Frontal cortex (tissue), 4 donors: ENCODE measurements at places on chromosomes 11 and 22. TPM values are rescaled to one million over a fixed set of nuclear protein-coding genes. Genes with fewer than 3 reads are reported as not detected.

GRCh38 chr11:11944444-11944843 is 64.0 kb downstream of the DKK3 start:
- no peak for DNase-seq

- no peak for DNase-seq
Observed at GRCh38 chr22:20810645-20811044, 36.7 kb downstream of the SERPIND1 start.

GRCh38 chr11:45085646-45086501 is 60.6 kb upstream of the PRDM11 start:
- DNase-seq, result no peak

DNA sequence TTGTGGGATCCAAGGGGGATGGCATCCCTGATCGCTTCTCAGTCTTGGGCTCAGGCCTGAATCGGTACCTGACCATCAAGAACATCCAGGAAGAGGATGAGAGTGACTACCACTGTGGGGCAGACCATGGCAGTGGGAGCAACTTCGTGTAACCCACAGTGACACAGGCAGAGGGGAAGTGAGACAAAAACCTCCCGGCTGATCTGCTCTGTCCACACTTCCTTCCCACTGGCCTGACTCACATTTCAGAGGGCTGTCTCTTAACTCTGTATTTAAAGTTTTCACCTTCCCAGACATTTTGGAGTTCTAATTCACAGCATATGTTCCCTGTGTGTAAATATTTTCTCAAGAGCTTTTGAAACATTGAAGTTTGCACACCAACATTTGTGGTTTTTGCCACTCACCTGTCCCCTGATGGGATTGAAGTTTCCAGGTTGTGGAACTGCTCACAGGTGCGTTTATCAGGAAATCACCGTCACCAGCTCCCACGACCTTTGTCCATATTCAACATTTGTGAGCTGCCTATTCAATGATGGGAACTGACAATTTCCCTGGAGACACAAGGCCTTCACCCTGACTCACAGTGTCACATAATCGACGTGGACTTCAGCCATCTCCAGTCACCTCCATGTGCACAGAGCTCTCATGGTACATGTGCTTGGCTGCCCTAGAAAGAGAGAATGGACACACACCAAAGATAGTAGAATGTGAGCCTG is 99.2 kb downstream of the VPREB1 start:
- DNase-seq, result no peak

DNA sequence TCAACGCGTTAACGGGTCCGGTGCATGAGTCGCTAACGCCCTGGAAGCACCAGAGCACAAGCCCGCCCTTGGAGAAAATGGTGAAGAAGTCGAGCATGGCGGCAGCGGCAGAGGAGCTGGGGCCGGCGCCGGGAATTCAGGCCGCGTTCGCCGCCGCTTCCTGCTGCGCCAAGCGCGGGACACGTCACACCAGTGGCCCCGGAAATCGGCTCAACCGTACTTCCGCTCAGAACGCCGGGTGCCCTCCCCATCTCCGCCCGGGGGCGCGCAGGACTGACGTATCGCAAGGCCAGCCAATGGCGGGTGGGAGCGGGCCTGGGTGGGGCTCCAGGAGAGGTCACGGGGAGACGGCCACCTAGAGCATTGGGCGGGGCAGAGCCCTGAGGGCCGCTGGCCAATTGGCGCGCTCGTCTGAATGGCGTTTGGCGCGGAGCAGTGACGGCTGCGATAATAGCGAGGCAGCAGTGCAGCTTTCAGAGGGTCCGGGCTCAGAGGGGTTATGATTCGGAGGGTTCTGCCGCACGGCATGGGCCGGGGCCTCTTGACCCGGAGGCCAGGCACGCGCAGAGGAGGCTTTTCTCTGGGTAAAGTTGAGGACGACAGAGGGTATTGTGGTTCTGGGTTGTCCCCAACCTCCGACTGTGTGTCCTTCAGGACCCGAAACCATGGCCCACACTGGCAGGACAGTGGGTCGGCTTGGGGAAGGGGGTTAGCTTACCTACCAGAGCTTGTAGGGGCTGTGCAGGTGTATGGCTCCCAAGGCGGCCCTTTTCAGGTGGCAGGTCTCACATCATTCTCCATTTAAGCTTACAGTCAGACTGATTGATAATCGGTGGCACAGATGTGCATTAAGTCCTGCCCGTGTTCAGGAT is at the start of the genes FOXRED1 and SRPRA:
Gene FOXRED1 (plus strand): TSS at position 447 of the 872 bp plus-strand sequence. CDS start 53 bp downstream, at position 500.
Gene SRPRA (minus strand): TSS at position 188 of the 872 bp plus-strand sequence. CDS start 91 bp downstream, at position 97.
- peak; percentile 100 for DNase-seq

The SLC35C1 gene
- 3.7 TPM for total RNA-seq

The OR4A16 gene
- not detected for total RNA-seq
